ENCODE measurements at places on chromosomes 2 and 18.

- DNase-seq: no peak
Measured at GRCh38 chr2:9799011-9799596, 44.2 kb upstream of the TAF1B start.

GRCh38 chr2:181241797-181242196 lies 215.4 kb upstream of the ITGA4 start:
- DNase-seq: no peak

- no peak for DNase-seq
Measured at GRCh38 chr2:64840426-64840881, 148.7 kb upstream of the SLC1A4 start.

- no peak for DNase-seq
Measured at GRCh38 chr18:46156124-46156745, 52.0 kb downstream of the HAUS1 start.

DNA sequence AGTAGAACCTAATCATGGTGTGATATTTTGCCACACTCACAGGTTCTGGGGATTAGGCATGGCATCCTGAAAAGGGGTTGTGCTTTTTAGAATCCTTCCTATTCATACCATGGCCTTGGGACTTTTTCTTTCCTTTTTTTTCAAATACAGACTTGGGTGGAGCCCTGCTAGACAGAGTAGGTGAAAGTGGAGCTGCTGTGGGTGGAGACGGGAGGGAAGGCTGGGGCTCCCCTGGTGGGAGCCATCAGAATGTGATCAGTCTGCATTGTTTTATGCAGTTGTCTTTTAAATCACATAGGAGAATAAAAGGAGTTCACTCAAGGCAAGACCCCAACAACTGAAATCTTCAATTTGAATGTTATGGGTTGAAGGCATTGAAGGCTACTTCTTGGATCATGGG lies 130.2 kb downstream of the VAPA start:
- DNase-seq: no peak

- DNase-seq: no peak
Measured at GRCh38 chr2:166436189-166436588, 57.9 kb downstream of the SCN7A start.

DNA sequence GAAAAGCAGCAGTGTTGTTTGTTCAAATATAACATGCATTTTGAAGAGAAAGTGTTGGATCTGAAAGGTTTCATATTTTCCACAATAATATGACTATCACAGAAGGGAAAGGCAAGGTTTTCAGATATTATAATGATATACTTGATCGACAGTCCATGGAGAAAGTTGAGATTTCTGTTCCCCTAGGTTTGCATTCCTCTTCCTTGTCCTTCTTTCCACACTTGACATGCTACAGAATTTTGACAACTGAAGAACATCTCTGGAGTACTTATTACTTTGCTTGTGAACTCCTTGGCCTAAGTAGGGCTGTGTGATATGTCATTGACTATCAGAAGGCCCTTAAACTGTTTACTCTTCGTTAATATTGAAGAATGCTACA lies 46.5 kb downstream of the TMEFF2 start:
- DNase-seq: no peak

- no peak for DNase-seq
Measured at GRCh38 chr2:30325600-30326328, 94.4 kb downstream of the LBH start.

DNA sequence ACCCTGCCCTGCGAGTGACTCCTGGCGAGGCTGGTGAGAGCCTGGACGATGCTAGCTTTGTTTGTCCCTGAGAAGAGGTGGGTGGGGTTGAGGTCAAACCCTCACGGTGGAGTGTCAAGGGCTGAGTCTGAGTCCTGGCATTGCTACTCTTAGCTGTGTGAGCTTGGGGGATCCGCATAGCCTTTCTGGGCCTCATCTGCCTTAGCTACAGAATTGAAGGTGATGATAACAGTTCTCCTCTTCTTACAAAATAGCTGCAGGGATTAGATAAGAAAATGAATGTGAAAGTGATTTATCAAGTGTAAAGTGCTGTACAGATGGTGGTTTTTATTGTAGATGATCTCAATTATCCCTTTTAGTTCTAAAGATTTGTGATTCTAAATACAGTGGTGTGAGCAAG lies 144.6 kb downstream of the LPIN1 start:
- DNase-seq: no peak

- DNase-seq: no peak
Measured at GRCh38 chr18:67279988-67280387, 236.5 kb downstream of the DSEL start.

All from stimulated activated CD8-positive, alpha-beta memory T cell treated with anti-CD3 and anti-CD28 coated beads, Interleukin-12 subunit alpha, Interleukin-12 subunit beta, amount 100 ng/mL, for 1 hour (primary cell).